ENCODE measurements at places on chromosomes 13 and 19.

DNA sequence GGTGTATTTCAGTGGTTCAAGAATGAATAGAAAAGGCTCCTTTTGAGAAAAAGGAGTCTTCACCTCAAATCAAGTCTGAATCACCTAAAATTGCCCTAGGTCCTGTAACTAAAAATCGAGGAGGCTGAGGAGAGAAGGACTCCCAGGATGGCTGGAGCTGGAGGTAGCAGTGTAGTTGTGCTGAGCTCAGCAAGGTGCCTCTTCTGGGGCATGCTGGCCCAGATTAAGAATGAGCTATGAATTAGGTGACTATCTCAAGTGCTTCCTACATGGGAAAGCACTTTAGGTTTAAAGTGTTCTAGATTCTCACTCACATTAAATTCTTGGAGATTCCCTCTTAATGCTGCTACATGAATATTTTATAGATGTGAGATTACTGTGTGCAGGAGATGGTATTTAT is 28.8 kb upstream of the KL start:
- H3K4me3 ChIP-seq: no peak overlapping the region
- DNase-seq: no peak
- H3K4me1 ChIP-seq: peaks cover 5% of the 10 kb centered on the region

- H3K4me1 ChIP-seq: peaks cover 1% of the 10 kb centered on the region
- H3K36me3 ChIP-seq: peaks cover 2% of the 10 kb centered on the region
- no peak overlapping the region for H3K27ac ChIP-seq
- no peaks in the 10 kb centered on the region for H3K27me3 ChIP-seq
- DNase-seq: no peak
- H3K4me3 ChIP-seq: no peak overlapping the region
Measured at GRCh38 chr13:100176801-100177400, 88.0 kb downstream of the PCCA start.

DNA sequence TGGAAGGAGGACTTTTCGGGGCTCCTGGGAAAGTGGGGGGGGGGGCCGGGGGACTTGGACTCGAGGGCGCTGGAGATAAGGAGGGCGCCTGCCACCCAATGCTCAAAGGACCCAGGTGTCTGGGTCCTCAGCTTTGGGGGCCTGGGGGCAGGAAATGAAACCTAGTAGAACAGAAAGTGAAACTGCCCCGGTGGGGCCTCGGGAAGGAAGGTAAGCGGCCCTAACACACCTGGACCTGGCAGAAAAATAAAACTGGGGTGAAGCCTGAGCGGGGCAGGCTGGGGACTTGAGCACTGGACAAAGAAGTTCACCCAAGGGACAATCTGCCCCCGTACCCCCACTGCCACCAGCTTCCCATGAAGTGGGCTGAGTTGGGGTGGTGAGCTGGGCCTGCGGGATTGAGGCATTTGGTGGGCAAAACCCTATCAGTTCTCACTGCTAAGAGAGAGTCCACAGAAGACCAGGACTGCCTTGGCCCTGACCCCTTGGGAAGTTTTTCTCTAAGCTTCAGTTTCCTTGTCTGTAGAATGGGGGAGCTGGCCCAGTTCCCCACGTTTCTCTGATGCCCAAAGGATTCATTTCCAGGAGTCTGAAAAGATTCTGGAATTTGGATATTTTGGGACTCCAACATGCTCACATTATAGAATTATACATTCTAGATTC is 2.3 kb downstream of the PRKD2 start:
- peak overlapping the region; percentile 95 for H3K27ac ChIP-seq
- H3K4me3 ChIP-seq: peak overlapping the region; percentile 95
- DNase-seq: peak; percentile 37
- peaks cover 31% of the 10 kb centered on the region for H3K4me1 ChIP-seq
- H3K36me3 ChIP-seq: peaks cover 51% of the 10 kb centered on the region

DNA sequence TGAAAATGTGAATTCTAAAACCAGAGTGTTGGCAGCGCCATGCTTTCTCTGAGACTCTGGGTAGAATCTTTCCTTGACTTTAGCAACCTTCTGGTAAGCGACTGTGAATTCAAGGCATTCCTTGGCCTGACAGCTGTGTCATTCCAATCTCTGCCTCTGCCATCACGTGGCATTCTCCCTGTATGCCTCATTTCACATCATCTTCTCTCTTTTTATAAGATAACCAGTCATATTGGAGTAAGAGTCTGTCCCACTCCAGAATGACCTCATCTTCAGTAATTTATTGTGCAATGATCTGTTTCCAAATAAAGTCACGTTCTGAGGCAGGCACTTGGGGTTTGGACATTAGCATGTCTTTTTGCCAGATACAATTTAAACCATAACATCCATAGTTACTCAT is 103.4 kb upstream of the POSTN start:
- no peak for DNase-seq
- H3K36me3 ChIP-seq: no peaks in the 10 kb centered on the region
- no peaks in the 10 kb centered on the region for H3K27me3 ChIP-seq
